ENCODE measurements at places on chromosomes 16 and 17. TPM values are rescaled to one million over a fixed set of nuclear protein-coding genes. Genes with fewer than 3 reads are reported as not detected.
A peak's percentile ranks its signal among the peaks of the same experiment; 100 is the strongest.

SSTR5 gene
- total RNA-seq, result not detected

DNA sequence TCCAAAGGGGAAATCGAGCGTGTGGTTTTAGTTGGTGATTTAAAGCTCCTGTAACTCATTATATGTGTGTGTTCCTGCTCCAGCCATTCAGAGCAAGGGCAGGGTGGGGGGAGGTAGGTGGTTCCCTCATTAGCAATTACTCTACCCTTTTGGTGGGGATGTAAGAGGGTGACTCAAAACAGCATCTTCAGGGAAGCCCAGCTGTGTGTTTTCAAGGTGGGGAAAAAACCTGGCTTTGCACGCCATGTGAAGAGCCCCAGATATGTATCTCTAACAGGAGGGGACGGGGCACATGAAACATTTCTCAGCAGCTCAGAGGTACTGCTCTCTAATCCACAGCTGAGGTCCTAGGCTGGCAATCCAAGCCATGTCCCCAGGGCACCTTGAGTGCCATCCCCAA is 241.3 kb upstream of the ZFHX3 start:
- DNase-seq, result no peak

ALDH3A2 gene
- total RNA-seq, result 67.0 TPM

DNA sequence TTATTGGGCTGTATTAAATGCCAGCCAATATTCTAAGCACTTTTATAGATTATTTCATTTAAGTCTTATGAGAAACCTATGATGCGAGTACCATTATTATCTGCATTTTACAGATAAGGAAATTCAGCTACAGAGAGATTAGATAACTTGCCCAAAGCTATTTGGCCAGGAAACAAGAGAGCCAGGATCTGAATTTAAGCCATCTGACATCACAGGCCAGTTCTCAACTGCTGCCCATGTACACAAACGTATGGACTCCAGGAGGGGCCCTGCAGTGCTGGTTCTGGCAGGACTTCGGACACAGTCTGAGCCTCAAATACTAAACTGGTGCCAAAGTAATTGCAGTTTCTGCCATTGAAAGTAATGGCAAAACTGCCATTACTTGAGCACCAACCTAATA is 40.2 kb downstream of the CPPED1 start:
- DNase-seq, result no peak

DNA sequence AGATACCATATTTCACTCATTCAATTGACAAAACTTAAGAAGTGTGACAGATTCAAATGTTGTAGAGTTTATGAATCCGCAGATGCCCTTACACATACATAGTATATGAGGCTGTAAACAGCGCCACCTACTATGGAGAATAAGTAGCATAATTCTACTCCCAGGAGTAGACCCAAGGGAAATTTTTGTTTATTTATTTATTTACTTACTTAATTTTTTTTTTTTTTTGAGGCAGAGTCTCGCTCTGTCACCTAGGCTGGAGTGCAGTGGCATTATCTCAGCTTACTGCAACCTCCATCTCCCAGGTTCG is 35.5 kb downstream of the GAN start:
- DNase-seq, result no peak

DNA sequence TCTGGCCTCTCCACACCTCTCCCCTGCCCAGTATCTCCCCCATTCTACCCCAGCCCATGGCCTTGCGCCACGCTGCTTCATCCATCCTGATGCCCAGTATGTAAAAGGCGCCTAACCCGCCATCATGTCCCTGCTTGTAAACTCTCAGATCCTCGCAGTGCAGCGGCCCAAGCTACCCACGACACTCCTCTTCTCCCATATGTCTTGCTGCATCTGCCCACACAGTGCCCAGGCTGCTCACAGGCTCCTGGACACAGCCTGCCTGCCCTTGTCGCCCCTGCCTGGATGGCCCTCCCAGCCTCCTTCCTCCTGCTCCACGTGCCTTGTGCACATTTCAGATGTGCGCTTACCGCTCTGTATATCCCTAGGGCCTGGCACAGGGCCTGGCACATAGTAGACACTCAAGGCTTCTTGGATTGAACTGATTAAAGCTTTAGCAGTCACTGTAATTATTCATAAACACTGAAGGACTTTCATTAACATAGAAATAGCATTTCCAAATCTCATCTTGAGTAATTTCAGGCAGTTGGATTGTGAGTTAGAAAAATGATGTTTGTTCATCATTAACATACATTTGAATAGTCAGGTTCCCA is 129.1 kb downstream of the CLEC16A start:
- DNase-seq, result no peak

DNA sequence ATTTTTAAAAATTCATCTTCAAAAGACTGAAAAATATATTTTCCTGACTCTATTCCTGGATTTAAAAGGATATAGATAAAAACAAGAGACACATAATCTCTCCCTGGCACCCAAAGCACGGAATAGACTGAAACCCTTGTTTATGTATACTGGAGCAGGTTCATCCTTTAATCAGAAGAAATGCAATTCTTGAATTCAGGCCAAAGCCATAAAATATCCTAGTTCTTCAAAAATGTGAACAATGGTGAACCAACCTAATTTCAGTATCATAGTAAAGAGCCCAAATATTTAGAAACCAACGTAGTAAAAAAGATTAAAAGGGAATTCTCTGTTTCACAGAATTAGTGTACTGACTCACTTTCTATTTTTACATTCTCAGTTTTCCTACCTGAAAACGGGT is 188.5 kb upstream of the C17orf78 start:
- no peak for DNase-seq

DNA sequence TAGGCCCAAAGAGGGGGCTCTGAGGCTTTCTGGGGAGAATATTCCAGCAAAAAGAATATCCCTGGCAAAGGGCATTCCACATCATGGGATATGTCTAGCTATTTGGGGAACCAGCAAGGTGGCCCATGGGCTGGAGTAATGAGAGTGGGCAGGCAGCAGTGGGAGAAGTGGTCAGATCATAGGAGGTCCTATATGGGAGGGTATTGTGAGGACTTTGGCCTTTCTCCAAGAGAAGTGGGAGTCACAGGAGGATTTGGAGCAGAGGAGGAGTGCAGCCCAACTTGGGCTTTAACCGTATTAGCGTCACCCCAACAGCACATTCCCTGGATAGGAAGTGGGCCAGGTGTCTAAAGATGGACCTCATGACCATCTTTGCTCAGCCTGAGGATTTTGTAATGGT is 151.4 kb downstream of the ENGASE start:
- no peak for DNase-seq

DNA sequence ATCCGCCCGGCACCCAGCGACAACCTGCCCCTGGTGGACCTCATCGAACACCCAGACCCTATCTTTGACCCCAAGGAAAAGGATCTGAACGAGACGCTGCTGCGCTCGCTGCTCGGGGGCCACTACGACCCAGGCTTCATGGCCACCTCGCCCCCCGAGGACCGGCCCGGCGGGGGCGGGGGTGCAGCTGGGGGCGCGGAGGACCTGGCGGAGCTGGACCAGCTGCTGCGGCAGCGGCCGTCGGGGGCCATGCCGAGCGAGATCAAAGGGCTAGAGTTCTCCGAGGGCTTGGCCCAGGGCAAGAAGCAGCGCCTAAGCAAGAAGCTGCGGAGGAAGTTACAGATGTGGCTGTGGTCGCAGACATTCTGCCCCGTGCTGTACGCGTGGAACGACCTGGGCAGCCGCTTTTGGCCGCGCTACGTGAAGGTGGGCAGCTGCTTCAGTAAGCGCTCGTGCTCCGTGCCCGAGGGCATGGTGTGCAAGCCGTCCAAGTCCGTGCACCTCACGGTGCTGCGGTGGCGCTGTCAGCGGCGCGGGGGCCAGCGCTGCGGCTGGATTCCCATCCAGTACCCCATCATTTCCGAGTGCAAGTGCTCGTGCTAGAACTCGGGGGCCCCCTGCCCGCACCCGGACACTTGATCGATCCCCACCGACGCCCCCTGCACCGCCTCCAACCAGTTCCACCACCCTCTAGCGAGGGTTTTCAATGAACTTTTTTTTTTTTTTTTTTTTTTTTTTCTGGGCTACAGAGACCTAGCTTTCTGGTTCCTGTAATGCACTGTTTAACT is 1.0 kb downstream of the NOG start:
- peak; percentile 62 for DNase-seq

DNA sequence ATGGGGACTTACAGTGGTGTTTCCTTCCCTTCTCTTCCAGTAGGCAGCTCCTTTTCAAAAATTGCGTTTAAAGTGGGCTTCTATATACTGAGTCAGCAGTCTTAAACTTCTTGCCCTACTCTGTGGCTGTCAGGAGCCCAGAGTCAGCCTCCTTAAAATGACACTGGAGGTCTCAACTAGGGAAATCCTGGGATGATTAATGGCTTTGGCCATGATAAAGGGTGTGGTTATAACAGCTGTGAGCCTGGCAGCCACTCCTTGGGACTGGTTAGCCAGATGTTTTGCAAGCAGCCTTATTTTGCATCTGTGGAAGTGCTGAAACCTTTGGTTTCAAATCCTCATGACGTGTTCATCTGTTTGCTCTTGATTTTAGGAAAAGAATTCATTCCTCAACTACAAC is 25.0 kb downstream of the TAC4 start:
- no peak for DNase-seq

DNA sequence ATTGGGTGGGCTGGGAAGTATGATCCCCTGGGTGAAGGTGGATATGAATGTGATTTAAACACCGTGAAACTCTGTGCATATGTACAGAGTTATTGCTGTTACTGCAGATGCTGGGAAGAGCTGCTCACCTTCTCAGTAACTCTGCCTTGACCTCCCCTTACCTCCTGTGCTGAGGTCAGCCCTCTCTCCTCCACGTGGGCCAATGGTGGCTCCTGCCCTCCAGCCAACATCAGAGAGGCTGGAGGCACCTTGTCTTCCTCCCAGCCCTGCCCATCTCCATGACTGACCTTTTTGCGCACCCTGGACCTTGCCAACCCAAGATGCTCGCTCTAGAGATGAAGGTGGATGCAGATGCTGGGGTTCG is 387 bp upstream of the ASB16 start:
- no peak for DNase-seq

GRCh38 chr17:17343160-17343735 is 40.1 kb downstream of the NT5M start:
- no peak for DNase-seq

DNA sequence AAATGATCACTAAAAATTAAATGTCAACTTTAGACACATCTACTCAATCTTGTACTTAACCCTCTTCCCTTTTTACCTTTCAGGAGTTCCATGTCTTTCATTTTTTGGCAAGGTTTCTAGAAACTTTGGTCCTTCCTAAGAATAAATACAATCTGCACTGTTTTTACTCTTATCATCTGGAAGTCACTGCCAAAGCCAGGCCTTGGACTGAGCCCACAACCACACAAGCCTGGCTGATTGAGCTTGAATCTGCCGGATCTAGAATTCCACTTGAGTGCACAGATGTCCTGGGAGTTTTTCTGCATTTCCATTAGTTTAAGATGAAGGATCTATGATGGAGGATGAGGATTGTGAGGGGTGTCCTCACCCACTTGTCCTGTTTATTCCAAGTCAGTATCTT is 126.1 kb downstream of the VPS53 start:
- DNase-seq, result no peak

DNA sequence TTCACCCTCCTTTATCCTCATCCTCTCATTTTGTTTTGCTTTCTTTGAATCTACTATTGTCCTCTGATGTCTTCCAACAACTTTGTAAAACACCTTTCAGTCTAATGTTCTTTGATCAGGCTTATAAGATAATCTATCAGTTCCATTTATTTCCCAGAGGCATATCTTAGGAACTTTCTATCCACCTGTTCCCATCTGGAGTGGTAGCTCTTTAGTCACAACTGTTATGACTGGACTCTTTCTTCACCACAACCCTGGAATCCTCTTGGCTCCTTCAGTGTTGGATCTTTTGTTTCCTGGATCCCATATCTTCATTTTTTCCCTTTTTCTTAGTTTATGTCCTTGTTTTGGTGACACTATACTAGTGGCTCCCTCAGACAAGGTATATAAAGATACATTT is 23.5 kb downstream of the RPS6KB1 start:
- no peak for DNase-seq

DNA sequence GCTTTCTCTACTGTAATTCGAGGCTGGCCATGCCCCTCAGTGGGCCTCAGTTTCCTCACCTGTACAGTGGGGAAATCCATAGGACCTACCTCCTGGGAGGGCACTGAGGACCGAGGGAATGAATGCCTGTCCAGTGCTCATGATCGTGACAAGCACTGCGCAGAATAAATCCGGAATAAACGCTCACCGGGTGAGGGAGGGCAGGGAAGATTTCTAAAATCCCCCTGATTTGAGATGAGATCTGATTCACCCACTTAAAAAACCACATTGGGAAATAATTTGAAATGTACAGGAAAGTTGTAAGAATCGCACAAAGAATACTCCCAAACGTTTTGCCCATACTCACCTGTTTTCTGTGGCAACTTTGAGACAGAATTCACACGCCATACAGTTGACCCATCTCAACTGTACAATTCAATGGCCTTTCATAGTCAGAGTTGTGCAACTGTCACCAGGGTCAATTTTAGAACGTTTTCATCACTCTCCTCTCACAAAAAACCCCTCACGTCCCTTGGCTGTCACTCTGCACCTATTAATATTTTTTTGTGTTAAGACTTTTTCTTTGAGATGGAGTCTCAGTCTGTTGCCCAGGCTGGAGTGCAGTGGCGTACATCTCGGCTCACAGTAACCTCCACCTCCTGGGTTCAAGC is 49.8 kb downstream of the IRF8 start:
- DNase-seq, result no peak

CACNA1G gene
- 0.05 TPM for total RNA-seq

GRCh38 chr17:57195785-57196460 is 60.4 kb upstream of the MSI2 start:
- DNase-seq, result no peak

- no peak for DNase-seq
Observed at GRCh38 chr16:82136956-82137821, 32.8 kb downstream of the MPHOSPH6 start.

DNA sequence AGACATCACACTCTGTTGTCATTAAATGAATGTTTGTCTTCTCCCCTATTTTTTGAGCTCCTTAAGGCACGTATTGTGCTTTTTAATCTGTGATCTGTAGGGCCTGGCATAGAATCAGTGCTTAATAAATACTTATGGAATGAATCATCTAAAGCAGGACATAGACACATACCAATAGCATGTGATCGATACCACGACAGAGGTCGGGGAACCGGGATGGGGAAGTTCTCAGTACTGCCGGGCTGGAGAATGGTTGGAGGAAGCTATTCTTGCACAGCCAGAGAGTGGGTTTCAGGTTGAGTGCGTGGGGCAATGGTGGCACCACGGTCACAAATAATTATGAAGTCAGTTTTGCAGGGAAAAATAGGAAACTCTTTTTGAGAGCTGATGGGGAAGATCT is 26.8 kb downstream of the NLRP1 start:
- DNase-seq, result no peak

DNA sequence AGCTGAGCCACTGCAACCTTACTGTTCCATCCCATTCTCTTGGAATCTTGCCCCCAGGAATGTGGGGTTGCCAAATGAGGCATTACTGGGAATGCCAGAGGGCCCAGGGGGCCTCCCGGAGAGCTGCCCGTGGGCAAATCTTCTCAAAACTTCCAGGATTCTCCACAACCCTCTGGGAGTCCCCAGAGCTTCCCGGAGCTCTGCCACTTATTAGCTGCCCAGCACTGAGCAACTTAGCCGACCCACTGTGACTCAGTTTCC is 306.0 kb downstream of the FOXL1 start:
- DNase-seq, result no peak

MMP25 gene
- total RNA-seq, result 0.38 TPM

CCDC144A gene
- 3.7 TPM for total RNA-seq

- DNase-seq, result no peak
Observed at GRCh38 chr17:37147301-37147812, 198.6 kb downstream of the AATF start.

LUC7L3 gene
- 311 TPM for total RNA-seq
